NCI-H2171 (cell line): ENCODE measurements at places on chromosomes 5 and 9.
A peak's percentile ranks its signal among the peaks of the same experiment; 100 is the strongest.

DNA sequence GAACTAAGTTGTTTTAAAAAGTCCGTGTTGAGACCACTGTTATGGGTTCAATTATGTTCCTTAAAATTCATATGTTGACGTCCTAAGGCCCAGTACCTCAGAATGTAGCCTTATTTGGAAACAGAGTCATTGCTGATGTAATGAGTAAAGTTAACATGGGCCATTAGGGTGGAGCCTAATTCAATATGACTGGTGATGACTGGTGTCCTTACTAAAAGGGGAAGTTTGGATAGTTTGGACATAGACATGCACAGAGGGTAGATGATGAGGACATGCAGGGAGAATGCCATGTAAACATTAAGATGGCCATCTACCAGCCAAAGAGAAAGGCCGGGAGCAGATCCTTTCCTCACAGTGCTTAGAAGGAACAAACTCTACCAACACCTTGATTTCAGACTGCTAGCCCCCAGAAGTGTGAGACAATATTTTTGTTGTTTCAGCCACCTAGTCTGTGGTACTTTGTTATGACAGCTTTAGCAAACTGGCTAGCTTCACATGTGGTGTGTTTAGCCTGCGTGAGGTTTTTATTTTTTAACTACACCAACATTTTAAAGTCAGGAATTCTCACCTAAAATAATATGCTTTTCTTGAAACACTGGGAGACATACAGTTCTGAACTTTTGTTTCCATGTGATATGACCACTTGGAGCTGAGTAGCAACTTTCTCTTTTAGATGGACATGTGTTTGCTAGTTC, 135.3 kb downstream of the YIPF5 start:
- no peak for DNase-seq

- no peak for DNase-seq
These were observed 361.8 kb downstream of the ARL15 start for GRCh38 chr5:53948598-53948997.

DNA sequence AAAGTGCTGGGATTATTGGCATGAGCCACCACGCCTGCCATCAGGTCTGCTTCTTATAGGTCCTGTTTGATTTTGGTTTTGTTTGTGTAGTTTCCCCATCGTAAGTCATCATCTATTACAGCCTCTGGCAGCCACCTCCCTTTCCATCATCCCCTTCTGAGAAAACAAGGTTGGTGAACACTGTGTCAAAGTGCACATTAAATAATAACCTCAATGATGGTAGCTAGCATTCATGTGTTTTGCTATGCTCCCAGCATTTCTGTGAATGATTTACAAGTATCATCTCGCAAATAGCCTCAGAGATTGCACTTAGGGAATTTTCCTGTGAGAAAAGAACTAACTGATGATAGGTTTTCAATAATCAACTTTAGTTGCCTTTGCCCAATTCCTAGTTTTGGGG, 9.9 kb downstream of the PRUNE2 start:
- DNase-seq = no peak

- no peak for DNase-seq
These were observed 98.0 kb downstream of the SLC25A46 start for GRCh38 chr5:110836851-110837250.

DNA sequence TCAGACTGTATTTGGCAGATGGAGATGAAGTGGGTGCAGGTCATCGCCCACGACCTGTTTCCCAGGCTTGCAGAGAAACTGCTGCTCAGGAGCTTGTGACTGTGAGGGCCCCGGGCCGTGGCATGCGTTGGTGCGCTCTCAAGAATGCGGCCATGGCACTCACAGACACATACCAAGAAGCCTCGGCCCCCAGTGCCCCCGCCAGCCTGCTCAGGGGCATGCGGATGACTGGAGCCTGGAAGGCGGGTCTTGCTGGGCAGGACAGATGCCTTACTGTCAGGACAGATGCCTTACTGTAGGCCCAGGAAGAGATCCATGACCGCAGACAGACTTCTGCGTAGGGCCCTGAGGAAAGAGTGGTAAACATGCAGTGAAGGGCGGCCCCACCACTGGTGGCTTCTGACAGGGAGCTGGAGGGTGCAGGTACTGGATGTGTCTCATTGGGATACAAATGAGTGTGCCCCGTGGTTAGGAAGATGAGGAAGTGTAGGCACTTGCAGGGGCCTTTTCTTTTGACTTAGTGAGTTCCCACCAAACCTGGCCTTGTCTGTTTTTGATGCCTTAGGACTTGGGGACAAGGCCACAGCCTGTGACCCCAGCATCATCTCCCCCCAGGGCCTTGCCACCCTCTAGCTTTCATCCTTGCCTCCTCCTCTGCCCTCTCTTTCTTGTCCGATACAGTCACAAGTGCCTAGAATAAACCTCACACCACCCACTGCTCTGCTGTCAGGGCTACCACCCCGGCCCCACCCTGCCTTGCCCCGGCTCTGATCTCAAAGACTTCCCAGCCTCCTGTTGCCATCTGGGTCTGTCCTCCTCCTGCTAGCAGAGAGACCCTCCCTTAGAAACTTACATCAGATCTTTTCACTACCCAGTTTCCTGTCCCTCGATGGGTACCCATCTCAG, 68.8 kb upstream of the ABL1 start:
- no peak for DNase-seq

DNA sequence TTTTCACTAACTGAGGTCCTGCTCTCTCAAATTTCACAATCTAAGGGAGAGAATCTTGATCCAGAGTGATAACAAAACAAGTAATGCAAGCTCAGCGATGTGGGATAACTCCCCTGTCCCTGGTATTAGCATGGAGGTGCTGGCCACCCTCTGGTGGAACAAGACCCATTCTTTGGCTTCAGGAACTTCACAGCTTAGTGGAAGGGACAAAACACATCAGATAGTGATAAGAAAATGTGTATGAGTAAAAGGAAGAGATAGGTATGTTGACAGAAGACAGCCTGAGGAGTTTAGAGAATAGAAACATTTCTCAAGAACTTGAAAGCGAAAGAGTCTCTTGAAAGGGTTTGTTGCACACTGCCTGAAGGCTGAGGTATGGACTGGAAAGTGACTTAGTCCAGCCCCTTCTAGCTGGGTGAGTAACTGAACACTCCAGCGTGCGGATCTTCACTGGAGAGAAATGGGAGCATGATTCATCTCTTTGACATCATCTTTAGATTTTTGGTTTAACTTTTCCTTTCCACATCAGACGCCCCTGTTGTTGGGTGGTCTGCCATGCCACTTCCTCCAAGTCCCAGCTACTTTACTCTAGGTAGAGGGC, 25.4 kb upstream of the ZSWIM6 start:
- no peak for DNase-seq

GRCh38 chr5:141716009-141716408, 34.0 kb upstream of the ARAP3 start:
- DNase-seq = no peak

DNA sequence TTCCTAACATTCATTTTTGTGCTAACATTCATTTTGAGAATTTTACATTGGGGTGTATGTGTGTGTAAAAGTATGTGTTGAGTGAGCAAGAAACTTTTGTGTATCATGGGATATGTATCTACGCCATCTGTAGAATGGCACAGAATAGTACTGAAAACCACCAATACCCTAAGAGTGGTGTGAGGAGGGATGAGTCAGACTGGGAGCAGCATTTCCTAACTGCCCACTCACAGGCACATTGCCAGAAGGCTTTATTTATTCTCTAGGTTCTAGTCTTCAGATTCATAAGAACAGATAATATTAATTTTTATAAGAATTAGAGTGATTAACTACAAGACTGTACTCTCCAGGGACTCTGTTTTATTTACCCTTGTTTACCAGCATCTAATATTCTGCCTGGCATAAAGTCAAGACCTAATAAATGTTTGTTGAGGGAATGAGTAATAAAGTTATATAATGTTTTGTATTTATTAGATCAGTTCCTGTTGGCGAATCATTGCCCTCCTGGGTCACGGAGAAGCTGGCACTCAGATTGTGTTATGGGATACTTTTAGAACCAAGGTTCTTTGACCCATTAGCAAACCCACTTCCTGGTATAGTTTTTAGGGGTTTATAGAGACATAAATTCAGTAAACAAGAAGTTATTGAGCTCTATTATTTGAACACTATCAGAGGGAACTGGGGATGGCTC, 159.1 kb upstream of the PPP2R2B start:
- DNase-seq = no peak

- DNase-seq = no peak
These were observed 1398.7 kb downstream of the PTPRD start for GRCh38 chr9:9214066-9214465.

DNA sequence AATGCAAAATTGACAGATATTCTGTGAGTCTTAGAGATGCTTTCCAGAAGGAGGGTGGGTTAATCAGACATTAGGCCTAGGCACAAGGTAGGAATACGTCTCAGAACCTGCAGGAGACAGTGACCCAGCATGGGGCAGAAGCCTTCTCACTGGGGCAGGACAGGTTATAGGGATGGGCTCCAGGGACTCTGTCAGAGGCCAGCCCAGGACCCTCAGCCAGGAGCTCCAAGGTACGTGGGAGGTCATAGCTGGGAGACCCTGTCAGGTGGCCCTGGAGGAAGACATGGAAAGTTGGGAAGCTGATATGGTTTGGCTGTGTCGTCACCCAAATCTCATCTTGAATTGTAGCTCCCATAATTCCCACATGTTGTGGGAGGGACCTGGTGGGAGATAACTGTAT, 450.4 kb downstream of the GADD45G start:
- DNase-seq = no peak

- DNase-seq = no peak
These were observed 108.8 kb downstream of the SLC12A2 start for GRCh38 chr5:128192368-128192767.

DNA sequence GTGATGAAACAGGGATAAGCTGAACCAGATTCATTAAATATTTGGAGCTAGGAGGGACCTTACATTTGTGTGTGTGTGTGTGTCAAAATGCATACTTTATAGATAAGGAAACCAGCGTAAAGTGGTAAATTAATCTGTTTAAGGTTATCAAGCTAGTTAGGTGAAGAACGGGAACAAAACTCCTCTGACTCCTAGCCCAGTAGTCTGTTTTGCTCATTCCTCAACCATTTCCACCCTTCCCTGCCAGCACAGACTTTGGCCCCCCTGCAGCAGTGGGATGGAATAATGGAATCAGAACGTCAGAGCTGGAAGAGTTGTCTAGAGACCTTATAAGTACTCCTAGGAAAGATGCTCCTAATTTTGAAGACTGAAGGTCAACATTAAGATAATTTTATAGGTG, 6.5 kb downstream of the AGXT2 start:
- DNase-seq = no peak

GRCh38 chr9:133125941-133126696, 5.1 kb upstream of the RALGDS start:
- DNase-seq = peak; percentile 40

- no peak for DNase-seq
These were observed 22.5 kb upstream of the NINJ1 start for GRCh38 chr9:93156475-93157008.

DNA sequence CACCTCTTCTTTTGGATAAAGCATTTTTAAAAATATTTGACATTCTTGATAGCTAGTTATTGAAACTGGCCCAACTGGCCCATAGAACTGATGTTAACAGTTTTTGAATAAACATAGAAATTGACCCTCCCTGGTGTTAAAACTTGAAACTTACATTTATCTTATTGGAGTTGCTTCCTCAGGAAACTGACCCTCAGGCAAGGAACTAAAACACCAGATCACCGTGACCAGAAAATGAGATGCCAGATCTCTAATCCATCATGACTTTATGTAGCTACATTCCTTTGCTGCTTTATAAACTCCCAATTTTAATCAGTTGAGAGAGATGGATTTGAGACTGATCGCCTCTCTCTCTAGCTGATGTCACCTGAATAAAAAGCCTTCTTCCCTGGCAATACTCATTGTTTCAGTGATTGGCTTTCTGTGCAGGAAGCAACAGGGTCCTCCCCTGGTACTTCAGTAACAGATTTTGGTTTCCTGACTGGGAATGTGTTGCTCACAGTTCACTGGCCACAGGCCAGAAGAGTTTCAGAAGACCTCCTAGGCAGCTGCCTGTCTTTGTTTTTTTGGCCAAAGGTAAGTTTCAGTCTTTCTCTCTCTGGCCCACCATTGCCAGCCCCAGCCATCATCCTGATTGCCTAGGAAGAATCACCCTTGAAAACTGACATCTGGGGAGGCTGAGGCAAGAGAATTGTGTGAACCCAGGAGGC, 212.4 kb downstream of the DTWD2 start:
- DNase-seq = no peak

GRCh38 chr9:136947028-136947891, 2.2 kb downstream of the C8G start:
- DNase-seq = peak; percentile 16

GRCh38 chr5:448061-448765, 5.2 kb downstream of the EXOC3 start:
- DNase-seq = no peak
